NCI-H1105 treated with DMSO at 0.1 percent for 48 hours (cell line): ENCODE measurements at places on chromosomes 12 and 14.

DNA sequence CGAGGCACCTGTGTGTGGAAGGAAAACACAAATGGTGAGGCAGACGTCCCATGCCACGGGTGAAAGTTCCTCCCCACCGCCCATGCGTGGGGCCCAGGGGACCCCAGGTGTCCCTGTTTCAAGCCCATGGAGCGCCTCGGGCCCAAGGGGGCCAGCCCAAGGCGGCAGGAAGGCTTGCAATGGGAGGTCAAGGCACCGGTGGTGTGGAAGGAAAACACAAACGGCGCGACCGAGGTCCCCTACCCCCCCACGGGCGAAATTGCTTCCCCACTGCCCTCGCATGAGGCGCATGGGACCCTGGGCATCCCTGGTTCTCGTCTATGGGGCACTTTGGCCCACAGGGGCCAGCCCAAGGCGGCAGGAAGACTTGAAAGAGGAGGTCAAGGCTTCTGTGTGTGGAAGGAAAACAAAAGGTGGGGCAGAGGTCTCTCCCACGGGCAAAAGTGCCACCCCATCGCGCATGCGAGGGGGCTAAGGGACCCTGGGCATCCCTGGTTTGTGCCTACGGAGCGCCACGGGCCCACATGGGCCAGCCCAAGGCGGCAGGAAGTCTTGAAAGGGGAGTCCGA is 379.4 kb downstream of the ALG10 start:
- DNase-seq: no peak

DNA sequence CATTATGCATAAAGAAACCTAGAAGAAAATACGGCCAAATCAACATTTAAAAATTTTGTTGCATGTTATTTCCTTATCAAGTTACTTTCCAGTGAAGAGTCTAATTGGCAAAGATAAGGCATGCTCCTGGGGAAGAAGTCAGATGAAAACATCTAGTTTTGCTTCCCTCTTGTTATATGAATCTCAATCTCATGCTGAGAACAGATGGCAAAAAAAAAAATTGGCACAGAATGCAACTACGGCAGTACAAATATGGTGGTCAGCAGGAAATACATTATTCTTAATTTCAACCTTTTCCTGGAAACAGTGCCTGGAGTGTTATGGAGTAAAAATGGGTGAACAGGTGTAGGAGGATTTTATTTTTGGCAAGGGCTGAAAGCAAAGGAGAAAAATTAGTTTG is 32.8 kb downstream of the HECTD4 start:
- no peak for DNase-seq

GRCh38 chr14:100142073-100143040 is 17.1 kb downstream of the DEGS2 start:
- DNase-seq: no peak

DNA sequence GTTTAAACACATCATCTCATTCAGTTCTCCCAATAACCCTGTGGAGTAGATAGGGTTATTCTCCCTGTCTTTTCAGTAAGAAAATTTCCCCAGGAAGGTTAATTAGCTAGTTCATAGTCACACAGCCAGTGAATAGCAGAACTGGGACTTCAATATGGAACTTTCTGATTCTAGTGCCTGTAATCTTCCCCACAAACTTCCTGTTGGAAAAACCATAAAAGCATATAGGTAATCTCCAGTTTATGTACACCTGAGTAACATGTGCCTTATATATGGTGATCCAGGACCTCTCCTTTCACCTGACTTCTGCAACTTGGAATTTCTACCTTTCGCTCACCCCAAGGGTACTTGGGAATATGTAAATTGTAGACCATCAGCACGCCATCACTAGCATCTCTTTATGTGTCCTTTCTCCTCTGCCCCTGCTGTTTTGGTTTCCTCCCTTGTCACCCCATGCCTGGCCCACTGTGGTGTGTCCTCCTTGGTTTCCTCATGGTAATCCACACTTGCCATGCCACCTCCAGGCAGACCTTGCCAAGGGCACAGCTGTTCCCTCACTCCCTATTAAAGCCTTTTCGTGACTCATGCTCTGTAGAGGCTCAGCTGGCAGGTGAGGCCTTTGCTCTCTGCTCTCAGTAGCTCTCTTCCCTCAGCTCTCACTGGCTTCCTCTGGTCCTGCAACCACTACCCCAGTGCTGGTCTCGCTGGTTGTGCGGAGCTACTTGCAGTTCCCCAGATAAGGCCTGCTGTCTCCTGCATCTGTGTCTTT is 16.7 kb downstream of the TBC1D30 start:
- no peak for DNase-seq

DNA sequence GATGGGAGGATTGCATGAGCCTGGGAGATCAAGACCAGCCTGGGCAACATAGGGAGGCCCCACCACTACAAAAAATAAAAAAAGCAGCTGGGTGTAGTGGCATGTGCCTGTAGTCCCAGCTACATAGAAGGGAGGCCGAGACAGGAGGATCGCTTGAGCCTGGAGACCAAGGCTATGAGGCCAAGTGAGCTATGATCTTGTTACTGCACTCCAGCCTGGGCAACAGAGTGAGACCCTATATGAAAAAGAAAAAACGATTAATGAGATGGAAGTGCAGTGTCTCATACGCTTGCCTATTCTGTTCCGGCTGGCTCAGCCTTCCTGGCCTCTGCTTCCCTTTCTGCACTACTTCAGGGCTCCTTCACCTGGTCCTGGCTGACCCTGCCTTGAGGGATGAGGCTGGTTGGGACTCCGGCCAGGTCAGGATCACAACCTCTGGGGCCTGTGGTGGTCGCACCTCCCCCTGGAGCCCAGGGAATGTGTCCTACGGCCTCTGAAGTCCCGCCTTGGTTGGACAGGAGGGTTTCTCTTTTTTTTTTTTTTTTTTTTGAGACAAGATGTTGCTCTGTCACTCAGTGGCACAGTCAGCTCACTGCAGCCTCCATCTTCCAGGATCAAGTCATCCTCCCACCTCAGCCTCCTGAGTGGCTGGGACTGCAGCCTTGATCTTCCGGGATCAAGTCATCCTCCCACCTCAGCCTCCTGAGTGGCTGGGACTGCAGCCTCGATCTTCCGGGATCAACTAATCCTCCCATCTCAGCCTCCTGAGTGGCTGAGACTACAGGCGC is 10.7 kb downstream of the TEDC1 start:
- no peak for DNase-seq

GRCh38 chr14:38915125-38915524 is 187.9 kb downstream of the SEC23A start:
- no peak for DNase-seq

- DNase-seq: no peak
These were observed 10.6 kb downstream of the FOXA1 start for GRCh38 chr14:37584211-37585100.

DNA sequence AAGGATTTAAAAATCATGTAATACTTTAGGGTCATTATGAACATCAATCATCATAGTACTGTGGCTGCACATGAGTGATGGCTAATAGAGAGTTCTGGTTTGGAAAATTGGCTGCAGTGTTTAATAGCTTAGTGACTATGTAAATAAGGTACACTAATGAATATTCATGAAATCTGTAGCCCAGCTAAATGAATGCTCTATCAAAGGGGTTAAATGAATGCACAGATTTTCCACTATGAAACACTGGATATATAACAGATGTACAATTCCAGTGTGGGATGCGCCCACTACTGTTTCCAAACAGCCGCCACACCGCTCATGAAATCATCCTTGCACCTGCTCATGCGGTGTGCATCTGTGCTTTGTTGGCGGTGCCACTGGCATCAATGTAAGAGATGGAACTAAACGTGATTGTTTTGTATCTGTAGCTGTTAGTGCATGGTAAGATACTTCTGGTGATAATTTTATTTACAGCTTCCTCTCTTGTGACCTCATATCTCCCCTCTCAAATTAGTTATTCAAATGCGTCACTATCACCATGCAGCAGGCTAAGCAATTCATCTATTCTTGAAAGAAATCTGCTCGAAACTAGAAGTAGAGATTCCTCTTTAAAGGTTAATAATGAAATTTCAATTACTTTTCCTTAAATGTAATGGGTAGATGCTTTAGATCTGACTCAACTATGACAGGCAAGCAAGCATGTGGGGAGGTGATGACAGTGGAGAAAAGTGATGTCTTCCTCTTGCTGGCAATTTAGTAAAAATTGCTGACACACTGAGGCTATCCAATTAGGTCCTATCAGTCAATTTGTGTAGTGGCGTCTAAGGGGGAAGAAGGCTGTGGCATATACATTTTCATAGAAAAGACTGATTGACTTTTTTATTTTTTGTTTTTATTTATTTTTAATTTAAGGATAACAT is 433.6 kb downstream of the AEBP2 start:
- DNase-seq: no peak

GRCh38 chr12:57223191-57224165 is 6.0 kb upstream of the SHMT2 start:
- no peak for DNase-seq

- no peak for DNase-seq
These were observed 561.4 kb downstream of the DIO2 start for GRCh38 chr14:79649856-79650255.

- DNase-seq: no peak
These were observed 94.0 kb downstream of the C12orf50 start for GRCh38 chr12:87935216-87935615.

- DNase-seq: no peak
These were observed 54.5 kb upstream of the EVL start for GRCh38 chr14:100010679-100011078.

DNA sequence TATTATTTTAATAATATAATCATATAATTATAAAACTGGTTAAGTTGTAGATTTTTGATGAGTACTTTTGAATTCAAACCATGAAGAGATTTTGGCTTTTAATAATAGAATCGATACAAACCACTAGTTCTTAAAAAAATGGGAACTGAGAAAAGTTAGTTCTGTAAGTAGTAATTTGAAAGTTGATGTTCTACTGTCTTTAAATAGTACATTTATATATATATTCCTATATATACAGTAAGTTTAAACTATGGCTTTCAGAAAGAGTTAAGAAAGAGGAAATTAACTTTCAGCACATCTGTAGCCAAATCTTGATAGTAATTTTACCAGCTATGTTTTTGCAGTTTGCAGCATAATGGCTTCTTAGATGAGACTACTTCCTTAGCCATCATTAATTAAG is 7.8 kb downstream of the LRRK2 start:
- DNase-seq: no peak

DNA sequence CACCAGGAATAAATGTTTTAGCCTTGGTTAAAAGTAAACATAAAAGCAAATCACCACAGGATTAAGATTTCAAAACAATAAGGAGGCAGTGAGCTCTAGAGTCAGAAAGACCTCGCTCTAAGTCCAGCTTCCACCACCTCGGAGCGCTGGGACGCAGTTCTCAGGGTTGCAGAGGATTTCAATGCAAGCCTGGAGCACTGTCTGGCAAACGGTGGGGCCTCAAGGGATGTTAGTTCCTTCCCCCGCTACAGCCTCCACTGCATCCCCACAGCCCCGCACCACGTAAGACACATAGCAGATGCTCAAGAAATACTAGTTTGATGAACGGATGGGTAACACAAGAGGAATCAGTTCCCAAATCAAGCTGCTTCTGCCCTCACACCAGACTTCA is 39.3 kb upstream of the TMCC3 start:
- no peak for DNase-seq

DNA sequence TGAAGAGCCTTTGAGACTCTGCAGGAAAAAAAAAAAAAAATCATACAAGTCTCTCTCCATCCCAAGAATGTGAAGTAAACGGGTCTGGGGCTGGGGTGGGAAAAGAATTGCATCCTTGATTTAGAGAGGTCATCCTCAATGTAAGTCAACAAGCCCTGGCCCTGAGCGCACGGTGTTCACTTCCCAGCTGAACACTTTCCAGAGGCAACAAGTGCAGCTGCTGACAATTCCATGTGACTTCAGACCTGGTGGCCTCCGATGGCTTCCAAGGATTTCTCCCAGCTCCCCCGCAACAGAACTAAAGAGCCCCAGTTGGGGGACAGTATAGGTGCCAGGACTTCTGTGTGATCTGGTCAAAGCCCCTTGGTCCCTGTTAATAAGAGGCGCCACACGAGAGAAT is 2.4 kb downstream of the RILPL1 start:
- DNase-seq: no peak
